ENCODE measurements at places on chromosomes 3 and 15.

GRCh38 chr3:100033903-100034471, 80.3 kb downstream of the FILIP1L start:
- DNase-seq: no peak

GRCh38 chr3:151468284-151468917, 7.5 kb upstream of the IGSF10 start:
- DNase-seq: peak; percentile 45

- DNase-seq: no peak
These were observed 103.1 kb downstream of the CMSS1 start for GRCh38 chr3:99920481-99921376.

DNA sequence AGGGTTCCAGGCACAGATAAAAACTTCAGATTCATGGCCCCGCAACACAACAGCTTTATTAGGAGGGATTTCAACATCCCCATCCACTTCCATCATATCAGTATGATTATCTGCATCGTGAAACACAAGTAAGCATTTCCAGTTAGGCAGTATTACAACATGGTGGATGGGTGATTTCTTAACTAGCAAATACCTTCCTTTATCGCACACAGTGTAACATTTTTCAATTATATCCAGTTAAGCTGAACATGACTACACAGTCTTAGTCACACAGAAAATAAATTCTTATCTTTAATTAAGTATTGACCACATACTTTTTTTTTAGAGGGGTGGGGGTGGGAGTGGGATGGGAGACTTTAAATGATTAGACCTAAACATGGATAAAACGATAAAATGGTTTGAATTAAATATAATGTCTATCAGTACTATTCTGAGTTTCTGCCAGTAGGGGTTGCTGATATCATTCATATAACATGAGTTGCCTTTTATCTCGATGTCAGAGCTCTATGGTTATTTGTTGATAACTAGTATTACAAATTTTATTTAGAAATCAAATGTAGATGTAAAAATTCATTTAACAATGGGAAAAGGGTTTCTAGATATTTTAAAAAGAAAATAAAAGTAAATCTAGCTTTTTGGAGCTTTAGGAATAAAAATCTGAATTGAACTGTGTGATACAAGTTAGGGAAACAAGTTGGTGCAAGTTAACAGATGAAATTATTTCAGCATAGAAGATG, 146.6 kb downstream of the TBL1XR1 start:
- peak; percentile 28 for DNase-seq

DNA sequence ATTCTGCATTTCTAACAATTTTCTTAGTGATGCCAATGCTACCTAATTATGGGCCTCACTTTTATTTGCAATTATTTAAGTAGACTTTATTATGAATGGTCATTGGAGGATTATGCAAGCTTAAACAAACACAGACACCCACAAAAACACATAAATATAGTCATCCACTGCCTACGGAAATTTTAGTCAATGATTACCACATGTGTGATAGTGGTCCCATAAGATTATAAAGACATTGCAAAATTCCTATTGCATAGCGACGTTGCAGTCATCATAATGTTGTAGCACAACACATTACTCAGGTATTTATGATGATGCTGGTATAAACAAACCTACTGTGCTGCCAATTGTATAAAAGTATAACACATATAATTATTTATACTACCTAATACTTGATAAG, 247.8 kb upstream of the ALCAM start:
- DNase-seq: no peak

- no peak for DNase-seq
These were observed 186.7 kb downstream of the NLGN1 start for GRCh38 chr3:173584093-173584837.

DNA sequence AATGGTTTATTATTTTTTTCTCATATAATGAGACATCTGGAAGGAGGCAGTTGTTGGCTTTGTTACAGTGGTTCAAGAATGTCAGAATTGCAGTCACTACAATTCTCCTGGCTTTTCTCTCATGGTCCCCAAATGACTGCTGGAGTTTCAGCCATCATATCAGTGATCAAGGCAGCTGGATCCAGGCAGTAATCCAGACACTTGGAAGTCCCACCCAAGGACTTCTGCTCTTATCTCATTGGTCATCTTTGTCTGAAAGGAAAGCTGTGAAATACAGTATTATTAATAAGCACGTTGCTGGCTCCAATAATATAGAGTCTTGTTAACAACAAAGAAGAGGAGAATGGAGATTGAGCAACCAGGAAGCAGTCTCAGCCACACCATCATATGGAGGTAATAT, 22.9 kb upstream of the MED12L start:
- no peak for DNase-seq

DNA sequence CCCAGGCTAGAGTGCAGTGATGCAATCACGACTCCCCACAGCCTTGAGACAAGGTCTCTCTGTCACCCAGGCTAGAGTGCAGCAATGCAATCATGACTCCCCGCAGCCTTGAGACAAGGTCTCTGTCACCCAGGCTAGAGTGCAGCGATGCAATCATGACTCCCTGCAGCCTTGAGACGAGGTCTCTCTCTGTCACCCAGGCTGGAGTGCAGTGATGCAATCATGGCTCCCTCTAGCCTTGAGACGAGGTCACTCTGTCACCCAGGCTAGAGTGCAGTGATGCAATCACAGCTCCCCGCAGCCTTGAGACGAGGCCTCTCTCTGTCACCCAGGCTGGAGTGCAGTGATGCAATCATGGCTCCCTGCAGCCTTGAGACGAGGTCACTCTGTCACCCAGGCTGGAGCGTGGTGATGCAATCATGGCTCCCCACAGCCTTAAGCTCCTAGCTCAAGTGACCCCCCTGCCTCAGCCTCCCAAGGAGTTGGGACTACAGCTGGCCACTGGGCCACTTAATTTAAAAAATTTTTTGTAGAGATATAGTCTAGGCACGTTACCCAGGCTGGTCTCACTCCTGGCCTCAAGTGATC, 26.1 kb downstream of the TFRC start:
- DNase-seq: no peak

DNA sequence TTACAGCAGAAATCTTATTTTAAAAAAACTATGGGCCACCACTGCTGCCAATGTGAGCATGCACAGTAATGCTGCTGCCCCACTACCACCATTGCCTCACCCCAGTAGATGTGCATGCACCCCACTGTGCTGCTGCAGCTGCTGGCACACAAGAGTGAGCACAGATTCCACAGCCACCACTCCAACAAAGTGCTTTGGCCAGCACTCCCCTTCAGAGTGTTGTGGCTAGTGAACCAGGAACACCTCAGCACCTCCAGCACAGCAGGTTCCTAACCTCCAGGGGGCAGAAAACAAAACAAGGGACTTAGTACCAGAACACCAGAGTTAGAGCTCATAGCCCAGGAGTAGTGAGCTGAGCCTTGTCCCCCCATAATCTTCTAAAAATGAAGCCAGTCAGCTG, 629.6 kb downstream of the PYDC2 start:
- no peak for DNase-seq

DNA sequence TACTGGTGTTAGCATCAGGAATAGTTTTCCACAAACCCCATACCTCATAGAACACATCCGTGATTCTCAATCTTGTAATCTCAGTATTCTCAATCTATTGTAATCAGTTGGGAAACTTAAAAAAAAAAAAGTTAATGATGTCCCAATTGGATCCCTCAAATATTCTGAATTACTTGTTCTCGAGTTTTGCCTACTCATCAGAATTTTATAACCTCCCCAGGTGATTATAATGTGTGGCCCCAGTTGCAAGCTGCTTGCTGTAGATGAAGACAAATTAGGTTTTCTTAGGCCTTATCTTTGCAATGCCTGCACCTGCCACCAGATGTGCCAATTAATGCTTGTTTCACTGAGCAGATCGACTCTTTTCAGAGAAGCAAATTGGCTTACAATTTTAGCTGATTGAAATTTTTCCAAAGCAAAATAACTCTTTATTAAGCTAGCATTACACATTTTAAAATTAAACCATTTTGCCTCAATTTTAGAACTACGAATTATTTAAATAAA, 19.0 kb upstream of the DIPK2A start:
- no peak for DNase-seq

- no peak for DNase-seq
These were observed 495.3 kb upstream of the AGTR1 start for GRCh38 chr3:148202386-148202785.

DNA sequence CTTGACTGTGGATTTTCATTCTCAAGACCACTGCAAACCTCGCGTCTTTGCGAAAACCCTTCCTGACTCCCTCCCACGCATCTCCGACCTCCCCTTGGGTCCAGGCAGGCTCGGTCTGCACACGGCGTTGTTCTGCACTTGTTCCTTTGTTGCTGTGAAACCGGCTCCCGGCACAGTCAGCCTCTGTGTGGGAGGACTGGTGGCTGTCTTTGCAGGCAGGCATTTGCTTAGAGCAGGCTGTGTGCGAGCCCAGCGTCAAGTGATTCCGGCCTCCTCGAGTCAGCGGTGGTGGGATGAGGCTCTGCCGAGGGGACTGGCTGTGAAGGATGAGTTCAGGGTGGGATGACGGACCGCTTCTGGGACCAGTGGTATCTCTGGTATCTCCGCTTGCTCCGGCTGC, 102.6 kb upstream of the ROPN1 start:
- DNase-seq: no peak

DNA sequence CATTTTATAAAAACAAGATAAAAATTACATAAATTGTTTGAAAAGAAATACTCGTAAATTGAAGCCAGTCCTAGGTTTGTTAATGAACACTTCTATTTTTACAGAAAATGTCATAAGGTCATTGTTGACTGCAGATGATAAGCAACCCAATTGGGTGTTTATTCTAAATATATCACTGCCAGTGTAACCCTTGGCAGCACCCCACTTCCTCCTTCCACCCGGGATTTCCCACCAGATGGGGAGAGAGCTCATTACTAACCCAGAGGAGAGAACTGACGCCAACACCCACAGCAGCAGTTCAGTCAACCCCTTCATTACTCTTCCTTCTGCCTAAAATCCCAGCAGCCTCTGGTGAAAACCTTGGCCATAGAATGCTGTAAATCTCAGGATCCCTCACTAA, 307.6 kb downstream of the GAP43 start:
- DNase-seq: no peak

DNA sequence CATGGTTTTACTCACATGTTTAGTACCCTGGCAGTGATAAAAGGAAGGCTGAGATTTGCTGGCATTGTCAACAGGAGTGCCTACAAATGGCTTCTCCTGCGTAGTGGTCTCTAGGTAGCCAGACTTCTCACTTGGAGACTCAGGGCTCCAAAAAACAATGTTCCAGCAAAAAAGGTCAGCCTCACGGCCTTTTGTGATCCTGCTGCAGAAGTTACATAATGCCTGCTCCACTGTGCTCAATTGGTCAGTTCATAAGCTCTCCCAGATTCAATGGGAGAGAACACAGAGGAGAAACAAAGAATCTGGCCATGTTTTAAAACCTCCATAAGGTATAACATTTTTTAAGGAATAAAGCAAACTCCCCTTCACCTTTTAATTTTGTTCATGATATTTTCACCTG, 76.1 kb upstream of the CMSS1 start:
- DNase-seq: no peak

- DNase-seq: no peak
These were observed 141.0 kb downstream of the CHDH start for GRCh38 chr3:53705024-53705745.

- no peak for DNase-seq
These were observed 512.6 kb downstream of the MECOM start for GRCh38 chr3:169150920-169151319.

DNA sequence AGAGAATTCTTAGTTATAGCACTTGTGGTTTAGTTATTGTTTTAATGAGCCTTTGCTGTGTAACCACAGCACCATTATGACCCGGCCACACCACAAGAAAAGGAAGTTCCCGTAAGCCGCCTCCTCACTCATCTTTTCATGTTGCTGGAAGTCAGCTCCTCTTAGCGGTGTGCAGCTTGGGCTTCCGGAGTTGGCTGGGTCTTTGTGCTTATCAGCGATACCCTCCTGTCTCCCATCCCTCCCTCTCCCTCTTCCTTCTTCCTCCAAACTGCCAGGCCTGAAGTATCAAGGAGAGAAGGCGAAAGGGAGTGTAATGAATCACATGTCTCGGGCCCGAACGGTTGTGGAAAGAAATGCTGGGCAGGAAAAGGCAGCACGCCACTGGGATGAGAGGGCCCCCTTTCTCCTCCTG, 353.5 kb downstream of the MCTP2 start:
- no peak for DNase-seq
